Type B pancreatic cell (in vitro differentiated cells): ENCODE measurements at places on chromosomes 12 and 14.

DNA sequence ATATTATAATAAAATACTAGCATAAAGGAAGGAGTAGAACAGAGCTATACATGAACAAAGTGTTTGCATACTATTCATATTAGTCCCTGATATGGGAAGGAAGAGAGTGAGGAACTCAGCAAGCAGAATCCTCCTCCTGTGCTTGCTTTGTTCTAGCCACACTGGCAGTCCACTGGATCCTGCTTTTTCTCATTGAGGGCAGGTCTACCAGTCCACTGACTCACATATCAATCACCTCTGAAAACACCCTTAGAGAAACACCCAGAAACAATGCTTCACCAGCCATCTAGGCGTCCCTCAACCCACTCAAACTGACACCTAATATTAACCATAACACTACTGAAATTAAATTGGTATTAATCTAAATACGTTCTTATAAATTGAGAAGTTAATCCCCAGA is 1861.7 kb upstream of the SEL1L start:
- DNase-seq: no peak

GRCh38 chr14:32650665-32651064 is 288.0 kb upstream of the NPAS3 start:
- no peak for DNase-seq

- DNase-seq: no peak
Observed at GRCh38 chr12:32264961-32265360, 134.4 kb upstream of the FGD4 start.

GRCh38 chr12:115895247-115895646 is 382.2 kb downstream of the MED13L start:
- DNase-seq: no peak

GRCh38 chr14:92513204-92513965 is at the start of gene RIN3:
TSS of gene RIN3 (plus strand) at chr14:92513781. CDS start at chr14:92513933, 152 bp downstream.
- no peak for DNase-seq

GRCh38 chr12:123532808-123533649 is 490 bp downstream of the RILPL1 start:
- peak; percentile 71 for DNase-seq

GRCh38 chr12:24770821-24771220 is 178.1 kb downstream of the BCAT1 start:
- DNase-seq: no peak

GRCh38 chr12:52360106-52360662 is 7.1 kb downstream of the KRT85 start:
- no peak for DNase-seq

DNA sequence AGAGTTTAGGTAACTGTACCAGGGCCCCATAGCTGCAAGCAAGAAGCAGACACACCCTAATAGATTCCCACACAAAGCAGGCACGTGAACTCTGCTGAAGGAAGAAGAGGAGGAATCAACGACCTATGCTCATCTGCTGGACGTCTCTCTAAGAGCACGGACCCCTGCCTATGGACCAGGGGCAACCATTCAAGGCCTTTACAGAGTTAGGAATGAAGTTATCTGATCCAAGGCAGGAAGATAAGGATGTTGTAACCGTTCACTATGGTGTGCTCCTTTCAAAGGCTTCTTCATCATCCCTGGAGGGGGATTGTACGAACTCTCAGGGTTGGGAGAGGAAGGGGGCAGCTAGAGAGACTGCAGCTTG is 141.6 kb upstream of the PARP11 start:
- no peak for DNase-seq

DNA sequence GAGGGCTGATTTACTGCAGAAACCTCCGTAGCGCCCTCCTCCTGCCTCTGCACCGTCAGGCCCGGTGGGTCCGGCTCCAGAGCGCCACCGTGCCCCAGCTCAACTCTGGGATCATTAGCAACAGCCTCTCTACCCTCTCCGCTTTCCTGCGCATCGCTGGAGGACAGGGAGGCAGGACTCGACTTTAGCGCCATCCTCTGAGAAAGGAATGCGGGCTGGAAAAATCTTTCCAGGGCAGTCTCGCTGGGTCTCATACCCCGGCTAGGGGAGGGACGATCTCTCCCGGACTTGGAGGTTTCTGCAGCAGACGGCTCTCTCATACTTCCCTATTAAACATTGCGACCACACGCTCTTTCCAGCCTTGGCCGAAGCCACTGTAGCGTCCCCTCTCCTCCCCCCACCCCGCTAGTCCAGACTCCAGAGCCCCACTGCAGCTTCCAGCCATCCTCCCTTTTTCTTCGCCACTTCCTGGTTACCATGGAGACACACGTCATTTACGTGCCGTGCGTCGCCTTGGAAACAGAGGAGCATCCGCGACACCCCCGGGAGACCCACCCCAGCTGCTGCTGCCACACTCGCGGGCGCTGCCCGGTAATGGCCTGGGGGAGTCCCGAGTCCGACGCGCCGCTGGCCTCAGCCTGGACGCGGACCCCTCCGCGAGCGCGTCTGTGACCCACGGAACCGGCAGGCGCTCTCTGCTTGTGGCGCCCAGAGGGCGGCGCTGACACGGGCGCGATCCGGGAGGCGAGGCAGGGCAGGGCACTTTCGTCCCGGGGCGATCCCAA is at the start of gene CCDC184:
Gene CCDC184 (plus strand): TSS at position 554 of the 785 bp plus-strand sequence. CDS start 479 bp downstream, outside the sequence.
- peak; percentile 75 for DNase-seq

DNA sequence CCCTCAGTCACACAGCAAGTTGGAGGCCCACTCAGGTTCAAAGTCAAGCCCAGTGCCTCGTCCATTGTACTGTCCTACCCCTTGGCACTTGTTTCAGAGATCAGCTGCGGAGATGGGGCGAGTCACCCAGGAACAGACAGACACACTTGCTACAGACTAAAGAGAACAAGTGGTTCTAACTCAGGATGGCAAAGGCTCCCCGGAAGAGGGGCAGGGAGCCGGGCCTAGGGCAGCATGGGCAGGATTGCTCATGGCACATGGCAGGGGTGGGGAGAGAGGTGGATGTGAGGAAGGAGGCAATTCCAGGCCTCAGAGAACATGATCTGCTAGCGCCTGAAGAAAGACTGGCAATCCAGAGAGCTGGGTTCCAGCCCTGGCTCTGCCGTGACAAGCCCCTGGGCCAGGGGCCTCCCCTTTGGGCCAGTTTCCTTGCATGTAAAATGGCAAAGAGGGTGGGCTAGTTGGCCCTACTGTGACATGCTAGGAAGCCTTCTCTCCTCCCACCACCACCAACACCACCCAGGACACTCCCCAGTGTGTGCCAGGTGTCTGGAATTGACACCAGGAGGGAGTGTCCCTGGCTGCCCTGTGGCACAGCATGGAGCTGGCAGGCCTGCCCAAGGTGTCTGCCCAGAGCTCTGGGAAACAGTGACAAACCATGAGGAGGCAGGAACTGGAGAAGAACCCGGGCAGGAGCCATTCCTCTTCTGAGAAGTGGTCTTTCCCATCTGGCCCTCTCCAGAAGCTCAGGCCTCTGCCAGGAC is 24.0 kb upstream of the IRF2BPL start:
- DNase-seq: no peak

DNA sequence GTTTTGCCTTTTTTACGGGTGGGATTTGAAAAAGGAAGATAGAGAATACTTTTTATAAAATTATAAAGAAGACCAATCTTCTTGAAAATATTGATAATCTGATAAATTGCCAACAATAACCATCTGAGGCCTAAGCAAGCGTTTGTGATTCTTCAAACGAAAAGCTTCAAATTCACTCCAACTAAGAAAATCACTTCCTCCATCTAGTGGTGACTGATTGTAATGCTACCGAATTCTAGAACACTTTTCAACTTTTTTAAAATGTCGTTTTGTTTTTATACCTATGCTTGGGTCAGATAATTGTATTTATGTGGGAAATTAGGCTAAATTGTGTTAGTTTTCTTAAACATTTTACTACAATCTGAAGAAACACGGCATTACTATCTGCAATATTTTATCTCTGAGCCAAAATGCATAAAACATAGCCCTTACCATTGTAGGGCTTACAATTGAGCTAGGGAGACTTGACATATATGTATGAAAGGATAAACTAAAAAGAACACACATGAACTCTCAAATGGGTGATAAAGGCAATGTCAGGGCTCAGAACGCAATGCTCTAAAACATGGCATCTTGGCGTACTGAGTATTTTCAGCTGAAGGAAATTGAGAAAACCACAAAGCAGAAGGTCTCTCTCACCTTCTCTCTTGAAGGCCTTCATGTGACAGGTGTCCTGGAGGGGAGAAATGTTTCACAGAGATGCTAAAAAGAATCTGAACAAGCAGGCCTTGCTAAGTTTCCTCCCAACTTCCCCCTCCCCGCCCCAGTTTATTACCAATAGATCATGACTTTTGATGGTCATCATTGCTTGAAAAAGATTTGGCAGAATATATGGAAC is 36.8 kb upstream of the G2E3 start:
- no peak for DNase-seq

DNA sequence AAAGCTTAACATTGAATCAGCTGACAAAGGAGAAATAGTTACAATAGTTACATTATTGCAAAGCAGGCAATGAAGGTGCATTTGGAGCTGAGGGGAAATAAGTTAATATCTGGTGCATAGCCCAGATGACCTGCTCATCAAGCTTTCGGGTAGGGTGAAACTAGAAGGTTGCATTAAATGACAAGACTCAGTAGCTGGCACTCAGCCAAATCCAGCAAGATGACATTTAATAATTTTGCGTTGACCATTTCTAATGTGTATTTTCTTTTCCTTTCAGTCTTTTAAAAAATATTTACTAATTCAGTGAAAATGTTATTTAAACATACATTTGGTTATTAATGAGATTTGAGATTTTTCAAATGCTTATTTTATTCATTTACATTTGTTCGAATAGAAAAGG is 188.6 kb downstream of the SLC5A8 start:
- no peak for DNase-seq

DNA sequence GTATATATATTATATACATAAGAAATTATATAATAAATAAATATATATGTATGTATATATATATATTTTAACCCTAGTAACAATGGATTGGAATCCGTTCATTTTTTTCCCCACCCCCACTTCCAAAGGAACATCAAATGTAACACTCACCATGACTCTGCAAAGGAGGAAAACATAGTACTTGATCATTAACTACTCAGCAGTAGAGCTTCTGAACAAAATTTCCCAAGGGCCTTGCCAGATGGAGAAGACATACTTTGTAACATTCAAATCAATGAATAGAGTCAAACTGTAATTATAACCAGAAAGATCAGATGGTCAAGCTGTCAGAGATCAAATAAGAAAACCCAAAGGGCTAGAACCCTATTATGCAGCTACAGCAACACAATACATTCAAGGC is 126.0 kb upstream of the CNTN1 start:
- no peak for DNase-seq

DNA sequence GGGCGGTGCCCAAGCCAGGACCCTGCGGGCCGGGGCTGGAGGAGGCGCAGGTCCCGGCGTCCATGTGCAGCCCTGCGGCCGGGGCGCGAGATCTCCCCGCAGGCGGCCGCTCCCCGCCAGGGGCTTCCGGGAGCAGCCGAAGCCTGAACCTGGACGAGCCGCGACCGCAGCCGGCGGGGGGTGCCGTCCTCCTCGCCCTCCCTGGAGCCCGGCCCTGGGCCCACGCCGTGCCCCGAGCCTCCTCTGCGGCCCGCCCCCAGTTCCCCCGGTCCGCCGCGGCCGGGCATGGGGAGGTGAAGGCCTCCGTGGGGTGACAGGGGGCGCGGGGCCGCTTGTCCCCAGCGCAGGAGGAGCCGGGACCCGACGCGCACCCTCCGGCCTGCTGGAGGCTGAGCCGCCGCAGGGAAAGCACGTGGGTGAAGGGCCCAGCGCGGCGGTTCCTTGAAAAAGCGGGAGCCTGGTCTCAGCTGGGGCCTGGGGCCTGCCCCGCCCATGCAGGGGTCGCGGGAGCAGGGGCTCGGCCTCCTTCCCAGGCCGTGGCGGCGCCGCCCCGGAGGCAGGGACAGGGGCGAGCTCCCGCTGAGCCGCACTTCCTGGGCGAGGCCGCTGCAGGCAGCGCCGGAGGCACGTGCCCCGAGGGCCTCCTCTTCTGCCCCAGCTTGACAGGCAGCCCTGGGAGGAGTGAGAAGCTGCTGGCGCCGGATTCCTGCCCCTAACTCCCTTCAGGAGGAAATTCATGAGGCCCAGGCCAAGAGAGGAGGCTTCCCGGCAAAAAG is 55.6 kb upstream of the PPP2R5C start:
- no peak for DNase-seq

DNA sequence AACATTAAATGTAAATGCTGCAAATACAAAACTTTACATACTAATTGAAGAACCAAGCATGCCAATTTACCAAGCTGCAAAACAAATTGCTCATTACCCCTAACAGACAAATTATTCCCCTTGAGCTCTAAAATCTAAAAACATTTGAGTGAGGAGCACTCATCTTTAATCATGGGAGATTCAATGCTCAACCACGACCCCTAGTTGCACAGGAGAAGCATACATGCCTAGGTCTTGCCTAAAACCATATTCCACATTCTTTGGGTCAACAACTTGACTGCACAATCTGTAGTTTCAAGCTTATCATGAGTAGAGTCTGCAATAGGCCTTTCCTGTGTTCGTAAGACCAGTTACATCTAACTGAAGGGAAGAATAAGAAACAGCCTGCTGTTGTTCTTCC is 69.7 kb downstream of the MGAT4C start:
- no peak for DNase-seq

- DNase-seq: no peak
Observed at GRCh38 chr12:62679608-62680007, 213.0 kb downstream of the MON2 start.

GRCh38 chr12:94571556-94571955 is 78.8 kb downstream of the TMCC3 start:
- no peak for DNase-seq

- DNase-seq: no peak
Observed at GRCh38 chr12:111578276-111578970, 20.7 kb downstream of the ATXN2 start.

DNA sequence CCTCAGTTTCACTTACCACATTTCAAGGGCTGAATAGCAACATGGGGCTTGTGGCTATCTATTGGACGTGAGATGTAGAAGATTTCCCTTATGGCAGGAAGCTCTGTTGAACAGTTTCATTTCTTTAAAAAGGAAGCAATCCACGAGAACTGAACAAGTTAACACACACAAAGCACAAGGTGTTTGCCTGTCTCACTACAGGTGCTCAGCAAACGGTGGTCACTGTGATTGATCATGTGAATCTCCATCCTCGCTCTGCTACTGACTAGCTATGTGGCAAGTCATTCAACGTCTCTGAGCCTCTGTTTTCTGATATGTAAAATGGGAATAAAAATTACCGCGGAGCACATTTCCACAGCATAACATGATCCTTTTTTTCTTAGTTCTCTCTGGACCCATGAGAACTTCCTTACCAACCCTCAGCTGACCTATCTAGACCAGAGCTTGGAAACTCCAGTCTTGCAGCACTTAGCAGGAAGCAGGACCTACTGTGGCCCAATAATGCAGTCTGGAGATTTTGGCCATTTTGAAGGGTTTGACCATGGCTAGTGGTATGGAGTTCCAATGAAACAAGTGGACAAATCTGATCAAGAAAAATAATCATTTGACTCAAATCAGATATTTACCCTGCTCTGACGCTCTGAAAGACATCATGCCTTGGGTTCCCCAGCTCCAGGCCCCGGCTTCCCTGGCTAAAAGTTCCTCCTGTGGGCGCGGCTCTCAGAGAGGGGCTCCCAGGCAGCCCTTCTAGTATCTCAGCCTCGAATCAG is 278.8 kb downstream of the ZFP36L1 start:
- DNase-seq: no peak

- no peak for DNase-seq
Observed at GRCh38 chr14:69101331-69101826, 51.5 kb downstream of the DCAF5 start.
